ENCODE measurements at places on chromosomes 16 and 17. TPM values are rescaled to one million over a fixed set of nuclear protein-coding genes. Genes with fewer than 3 reads are reported as not detected.

CETP gene
- 0.17 TPM for total RNA-seq

OGFOD1 gene
- total RNA-seq: 100.0 TPM

TEX14 gene
- total RNA-seq: 0.03 TPM

FOXN1 gene
- not detected for total RNA-seq

PLLP gene
- not detected for total RNA-seq

TEDC2 gene
- total RNA-seq: 2.8 TPM

CD300C gene
- not detected for total RNA-seq

PSMB3 gene
- total RNA-seq: 145 TPM

MLLT6 gene
- 30.4 TPM for total RNA-seq

SKAP1 gene
- total RNA-seq: not detected

DNAAF8 gene
- total RNA-seq: 1.2 TPM

Measured in smooth muscle cell of the pulmonary artery (primary cell).